ENCODE measurements at places on chromosomes 1 and 21.

- no peak for DNase-seq
Observed at GRCh38 chr21:31629972-31630711, 29.4 kb upstream of the SOD1 start.

DNA sequence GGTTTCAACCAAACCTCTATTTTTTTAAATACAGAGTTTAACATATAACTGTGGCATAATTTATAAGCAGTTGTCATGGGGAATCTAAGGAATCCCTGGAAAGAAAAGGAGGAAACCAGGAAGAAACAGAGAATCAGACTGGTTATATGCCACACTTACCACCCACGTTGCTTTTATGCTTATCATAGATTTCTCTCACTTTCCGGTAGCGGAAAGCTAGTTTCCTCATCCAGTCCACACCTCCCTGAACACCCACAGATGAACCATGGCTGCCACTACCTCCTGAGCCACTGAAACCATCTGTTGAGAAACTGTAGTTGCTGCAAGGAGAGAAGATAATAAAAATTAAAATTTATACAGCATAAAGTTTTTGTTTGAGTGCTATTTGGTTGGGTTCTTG lies 33.5 kb downstream of the XKR8 start:
- no peak for DNase-seq

DNA sequence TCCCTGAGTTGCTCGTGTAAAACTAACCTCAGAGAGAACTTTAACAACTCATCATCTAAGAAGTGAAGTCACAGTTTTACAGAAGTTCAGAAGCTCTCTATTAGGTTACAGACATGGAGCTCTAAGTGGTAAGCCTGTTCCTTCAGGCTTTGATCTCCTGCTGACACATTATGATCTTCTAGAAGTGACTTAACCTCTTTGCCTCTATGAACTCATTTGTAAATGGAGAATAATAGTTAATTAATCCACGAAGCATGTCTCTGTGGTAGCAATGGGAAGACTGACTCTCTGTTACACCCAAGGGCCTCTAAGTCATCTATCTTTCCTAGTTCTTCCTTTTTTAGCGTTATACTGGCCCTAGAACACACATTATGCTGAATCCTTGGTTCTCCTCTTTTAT lies 157.9 kb upstream of the NRIP1 start:
- no peak for DNase-seq

GRCh38 chr1:18316764-18317163 lies 164.0 kb upstream of the KLHDC7A start:
- DNase-seq: no peak

GRCh38 chr1:215526147-215526845 lies 40.8 kb upstream of the KCTD3 start:
- peak; percentile 18 for DNase-seq

- DNase-seq: no peak
Observed at GRCh38 chr1:22264464-22265341, 121.8 kb upstream of the WNT4 start.

- no peak for DNase-seq
Observed at GRCh38 chr1:234140388-234140787, 232.9 kb upstream of the COA6 start.

DNA sequence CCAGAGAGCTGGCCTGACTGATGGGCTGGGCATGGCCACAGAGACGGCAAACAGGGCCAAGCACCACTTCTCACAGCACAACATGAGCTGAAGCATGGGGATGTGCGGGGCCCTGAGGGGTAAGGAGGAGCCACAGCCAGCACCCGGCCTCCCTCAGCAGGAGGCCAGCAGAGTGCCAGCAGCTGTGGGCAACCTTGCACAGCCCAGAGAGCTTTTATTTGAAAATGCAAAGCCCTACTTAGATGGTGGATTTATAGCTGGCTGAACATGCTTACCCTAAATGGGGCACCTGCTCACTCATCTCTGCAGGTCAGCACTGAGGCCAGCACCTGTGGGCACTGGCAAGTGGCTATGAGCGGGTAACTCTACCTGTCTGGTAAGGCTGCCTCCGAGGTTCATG lies 44.1 kb downstream of the SLC66A1 start:
- no peak for DNase-seq

DNA sequence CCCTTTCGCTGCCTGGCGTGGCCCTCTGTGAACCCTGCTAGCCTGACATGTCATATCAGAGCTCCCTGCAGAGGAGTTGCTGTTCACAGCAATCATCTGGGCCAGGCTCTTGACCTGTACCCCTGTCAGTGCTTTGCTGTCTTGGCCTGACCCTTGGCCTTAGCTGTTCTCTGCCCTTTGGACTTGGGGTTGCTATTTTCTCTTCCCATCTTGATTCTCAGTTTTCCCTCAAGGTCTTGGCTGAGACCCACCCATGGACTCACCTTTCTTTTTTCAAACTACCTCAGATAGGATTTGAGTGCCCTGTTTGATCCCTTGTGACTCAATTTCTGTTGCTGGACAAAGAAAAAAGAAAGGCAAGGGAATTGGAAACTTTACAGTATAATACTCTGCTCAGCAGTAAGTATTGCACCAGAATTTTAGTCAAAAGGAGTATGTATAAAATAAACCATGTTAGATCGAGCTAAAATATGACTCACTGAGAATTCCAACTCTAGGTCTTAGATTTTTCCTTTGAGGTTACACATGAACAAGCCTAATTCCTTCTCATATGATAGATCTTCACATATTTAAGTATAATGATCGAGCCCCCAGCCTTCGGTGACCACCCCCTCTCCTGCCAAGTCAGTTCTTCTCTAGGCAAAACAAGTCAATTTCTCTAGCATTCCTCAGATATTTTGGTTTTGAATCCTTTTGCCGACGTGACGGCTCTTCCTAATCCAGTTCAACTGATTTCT lies 110.5 kb downstream of the NGF start:
- DNase-seq: no peak

- no peak for DNase-seq
Observed at GRCh38 chr21:45288441-45288841, 746 bp upstream of the POFUT2 start.

- no peak for DNase-seq
Observed at GRCh38 chr1:116119876-116120275, 8.7 kb downstream of the MAB21L3 start.

DNA sequence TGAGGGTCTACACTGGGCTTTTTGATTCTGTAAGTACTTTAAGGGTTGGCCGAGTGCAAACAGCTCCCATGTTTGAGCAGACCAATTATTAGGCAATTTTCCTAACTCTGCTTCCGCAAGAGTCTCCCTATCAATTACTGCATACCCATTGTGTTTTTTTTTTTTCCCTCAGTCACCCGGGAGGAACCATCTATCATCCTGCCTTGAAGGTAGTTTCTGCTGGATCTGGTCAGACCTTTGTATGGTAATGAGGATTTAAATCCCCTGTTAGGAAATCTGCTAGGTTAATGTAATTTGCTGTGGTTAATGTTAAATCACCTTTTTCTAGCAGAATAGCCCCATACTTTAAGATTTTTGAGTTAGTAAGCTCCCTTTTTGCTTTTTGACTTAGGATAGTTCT lies 40.8 kb upstream of the WARS2 start:
- DNase-seq: no peak

- DNase-seq: no peak
Observed at GRCh38 chr1:119298687-119299303, 69.8 kb upstream of the HAO2 start.

DNA sequence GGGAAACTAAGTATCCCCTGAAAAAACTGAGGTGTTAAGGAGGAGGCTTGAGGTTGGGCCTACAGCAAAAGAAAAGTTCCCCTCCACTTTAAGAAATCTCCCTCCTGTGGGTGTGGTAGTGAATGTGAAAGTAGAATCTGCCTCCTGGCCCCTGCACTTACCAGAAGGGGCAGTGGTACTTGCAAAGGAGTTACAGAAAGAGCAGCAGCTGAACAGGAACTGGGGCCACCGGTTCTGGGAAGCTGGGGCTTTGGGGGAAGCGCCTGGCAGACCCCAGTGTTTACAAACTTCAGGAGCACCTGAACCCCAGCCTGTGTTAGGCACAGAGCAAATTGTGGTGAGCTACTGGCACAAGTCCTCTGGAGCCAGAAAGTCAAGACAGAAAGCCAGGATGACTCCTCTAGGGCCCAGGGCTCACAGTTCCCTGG lies 250.2 kb upstream of the FGGY start:
- no peak for DNase-seq

- DNase-seq: no peak
Observed at GRCh38 chr1:191414981-191415640, 743.2 kb upstream of the RGS18 start.

DNA sequence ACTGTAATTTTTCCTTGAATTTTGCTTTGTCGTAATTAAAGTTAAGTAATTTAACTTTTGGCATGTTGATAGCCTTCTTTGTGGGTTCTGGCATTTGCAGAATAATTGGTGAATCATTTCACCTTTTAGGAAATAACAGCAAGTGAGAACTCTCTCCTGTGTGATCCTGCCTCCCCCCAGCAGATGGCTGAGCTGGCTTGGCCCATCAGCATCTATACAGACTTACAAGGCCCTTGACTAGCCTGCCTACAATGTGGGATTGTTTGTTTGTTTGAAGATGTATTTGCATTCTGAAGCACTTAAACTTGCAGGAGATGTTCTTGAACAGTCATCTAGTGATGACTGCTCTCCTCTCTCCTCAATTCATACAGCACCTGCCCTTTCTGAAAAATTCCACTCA lies 55.9 kb downstream of the MACO1 start:
- DNase-seq: no peak

- DNase-seq: no peak
Observed at GRCh38 chr21:32248571-32249461, 30.0 kb downstream of the MIS18A start.

- peak; percentile 3 for DNase-seq
Observed at GRCh38 chr21:35340273-35340672, 291.2 kb upstream of the RUNX1 start.

- no peak for DNase-seq
Observed at GRCh38 chr1:179831225-179831624, 46.4 kb downstream of the TOR1AIP2 start.

DNA sequence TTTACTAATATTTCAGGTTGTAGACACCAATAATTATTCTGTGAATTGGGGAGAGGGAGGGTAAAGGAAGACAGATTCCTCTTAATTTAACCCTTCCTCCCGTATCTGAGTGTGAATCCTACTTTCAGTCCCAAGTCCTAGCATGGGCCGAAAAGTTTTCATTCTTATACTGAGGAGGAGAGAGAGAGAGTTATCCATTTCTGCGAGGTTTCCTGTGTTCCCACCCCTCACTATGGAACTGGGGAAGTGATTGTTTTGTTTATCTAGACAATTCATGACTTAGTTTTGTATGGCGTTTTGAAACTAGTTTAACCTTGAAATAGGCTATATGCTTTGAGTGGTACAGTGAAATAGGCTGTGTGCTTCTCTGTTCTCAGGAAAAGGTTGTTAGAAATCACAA lies 134.0 kb upstream of the DPYD start:
- no peak for DNase-seq

GRCh38 chr1:221192055-221192454 lies 312.8 kb downstream of the HLX start:
- no peak for DNase-seq

DNA sequence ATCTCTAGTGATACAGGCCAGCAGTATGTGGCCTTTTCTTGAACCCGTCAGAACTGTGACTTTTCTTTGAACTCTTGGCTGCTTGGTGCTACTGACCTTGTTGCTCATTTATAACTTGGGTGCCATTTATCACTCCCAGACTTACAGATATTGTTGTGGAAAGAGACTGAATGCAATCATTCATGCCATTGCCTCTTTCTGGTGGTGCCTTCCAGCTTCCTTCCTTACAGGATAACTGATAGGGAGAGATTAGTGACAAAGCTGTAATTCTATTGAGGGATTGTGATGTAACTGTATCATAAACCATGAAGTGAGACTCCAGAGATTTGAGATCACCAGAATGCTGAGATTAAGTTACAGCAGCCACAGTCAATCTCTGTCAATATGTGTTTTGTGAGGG lies 256.5 kb downstream of the USP25 start:
- no peak for DNase-seq

DNA sequence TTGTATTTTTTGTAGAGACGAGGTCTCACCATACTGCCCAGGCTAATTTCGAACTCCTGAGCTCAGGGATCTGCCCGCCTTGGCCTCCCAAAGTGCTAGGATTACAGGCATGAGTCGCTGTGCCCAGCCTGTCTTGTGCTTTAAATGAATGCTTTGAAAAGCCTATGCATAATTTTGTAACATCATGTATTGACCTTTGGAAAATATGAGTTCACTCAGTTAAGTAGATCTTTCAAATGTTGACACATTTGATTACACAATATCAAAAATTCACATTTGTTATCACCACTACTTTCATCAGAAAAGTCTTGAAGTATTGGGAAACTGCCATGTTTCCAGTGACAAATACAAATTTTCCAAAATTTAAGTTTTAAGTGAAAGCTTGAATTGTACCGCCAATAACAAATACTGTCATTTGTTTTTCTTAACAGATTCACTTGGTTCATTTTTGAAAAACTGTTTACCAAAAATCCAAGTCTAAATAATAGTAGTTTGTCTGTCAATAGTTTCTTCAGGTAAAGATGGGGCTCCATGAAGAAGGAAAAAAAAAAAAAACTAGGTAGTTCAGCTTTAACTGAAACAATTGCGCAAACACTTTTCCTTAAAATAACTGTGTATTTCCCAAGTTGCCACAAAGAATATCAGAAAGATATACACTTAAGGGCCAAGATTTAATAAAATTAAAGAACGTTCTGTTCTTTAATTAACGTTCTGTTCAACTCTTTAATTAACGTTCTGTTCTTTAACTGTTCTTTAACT lies 233.2 kb upstream of the NR5A2 start:
- DNase-seq: no peak

DNA sequence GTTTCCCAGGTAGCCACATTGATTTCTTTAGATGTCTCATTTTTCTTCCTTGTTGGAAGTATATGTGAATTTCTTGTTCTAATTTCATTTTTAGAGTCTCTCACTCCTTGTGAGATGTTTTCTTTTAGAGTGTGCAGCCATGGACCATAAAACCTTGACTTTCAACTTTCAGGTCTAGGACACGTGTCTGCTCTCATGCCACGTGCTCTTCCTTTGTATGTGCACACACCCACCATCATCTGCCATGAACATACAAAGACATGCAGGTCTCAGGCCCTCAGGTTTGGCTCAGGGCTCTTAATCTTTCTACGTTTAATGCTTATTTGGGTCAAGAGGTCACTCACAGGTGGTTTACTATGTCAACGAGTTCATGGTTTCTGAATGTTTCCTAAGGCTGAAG lies 70.6 kb downstream of the DDX20 start:
- DNase-seq: no peak

DNA sequence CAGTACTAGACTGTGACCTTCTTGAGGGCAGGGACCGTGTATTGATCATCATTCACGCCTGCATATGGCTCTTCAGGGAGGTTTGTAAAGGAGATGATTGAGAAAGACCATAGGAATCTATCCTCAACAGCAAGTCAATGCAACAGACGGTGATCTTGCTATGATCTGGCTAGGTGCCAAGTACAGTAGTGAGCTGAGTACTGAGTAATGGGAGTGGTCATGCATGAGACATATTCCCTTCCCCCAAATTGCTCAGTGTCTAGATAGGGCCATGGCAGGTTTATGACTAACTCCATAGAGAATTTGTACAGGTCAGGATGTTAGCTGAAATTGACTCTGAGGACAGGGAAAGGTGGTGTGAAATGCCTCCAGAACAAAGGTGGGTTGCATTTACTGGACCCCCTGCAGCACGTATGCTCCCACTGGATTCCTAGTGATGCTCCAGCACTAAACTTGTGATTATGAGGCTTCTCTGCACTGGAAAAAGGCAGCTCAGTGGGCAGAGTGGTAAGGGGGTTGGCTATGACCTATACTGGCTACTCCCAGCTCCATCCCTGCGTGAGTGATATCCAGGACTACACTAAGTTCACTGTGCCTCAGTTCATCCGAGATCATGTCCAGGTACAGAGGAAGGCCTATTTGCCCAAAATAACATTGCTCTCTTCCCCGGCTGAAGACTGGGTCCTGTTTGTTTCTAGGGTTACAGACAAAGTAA lies 37.2 kb downstream of the KCNJ6 start:
- DNase-seq: no peak

- no peak for DNase-seq
Observed at GRCh38 chr21:35291034-35291433, 241.9 kb upstream of the RUNX1 start.

All from SHP77 treated with DMSO at 0.1 percent for 48 hours (cell line).